ENCODE measurements at places on chromosomes 6 and 20. TPM values are rescaled to one million over a fixed set of nuclear protein-coding genes. Genes with fewer than 3 reads are reported as not detected.
A peak's percentile ranks its signal among the peaks of the same experiment; 100 is the strongest.

- no peaks in the 10 kb centered on the region for H3K27me3 ChIP-seq
- H3K4me3 ChIP-seq = no peak overlapping the region
Observed at GRCh38 chr6:170122651-170123050, 168.2 kb downstream of the DLL1 start.

DNA sequence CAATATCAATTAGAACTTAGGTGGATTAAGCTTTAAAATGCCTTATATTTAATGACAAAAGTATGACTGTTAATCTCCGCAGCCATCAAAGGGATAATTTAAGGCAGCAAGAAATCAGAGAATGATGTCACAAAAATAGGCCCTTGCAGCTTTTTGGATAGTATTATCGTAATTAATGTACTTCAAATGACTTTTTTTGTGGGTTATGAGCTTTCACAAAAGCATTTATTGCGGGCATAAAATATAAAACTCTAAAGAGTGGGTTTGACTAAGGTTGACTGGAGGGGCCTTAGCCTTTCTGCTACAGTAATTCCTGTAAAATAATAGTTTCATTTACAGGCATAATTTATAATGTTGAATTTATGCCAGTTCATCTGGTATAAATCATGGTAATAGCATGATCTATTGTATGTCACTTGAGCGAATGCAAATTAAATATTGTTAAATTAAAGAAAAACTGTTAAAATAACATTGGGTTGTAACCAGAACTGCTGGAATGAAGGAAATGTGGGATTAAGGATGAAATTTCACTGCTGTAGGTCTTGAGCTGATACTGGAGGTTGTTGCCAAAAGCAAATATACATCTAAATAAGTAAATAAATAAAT, 78.5 kb upstream of the ZFP64 start:
- no peaks in the 10 kb centered on the region for H3K27me3 ChIP-seq
- DNase-seq = no peak
- H3K4me1 ChIP-seq = no peaks in the 10 kb centered on the region
- H3K4me3 ChIP-seq = no peak overlapping the region
- H3K27ac ChIP-seq = no peak overlapping the region
- no peaks in the 10 kb centered on the region for H3K36me3 ChIP-seq

Gene OLIG3
- not detected for polyA plus RNA-seq

DNA sequence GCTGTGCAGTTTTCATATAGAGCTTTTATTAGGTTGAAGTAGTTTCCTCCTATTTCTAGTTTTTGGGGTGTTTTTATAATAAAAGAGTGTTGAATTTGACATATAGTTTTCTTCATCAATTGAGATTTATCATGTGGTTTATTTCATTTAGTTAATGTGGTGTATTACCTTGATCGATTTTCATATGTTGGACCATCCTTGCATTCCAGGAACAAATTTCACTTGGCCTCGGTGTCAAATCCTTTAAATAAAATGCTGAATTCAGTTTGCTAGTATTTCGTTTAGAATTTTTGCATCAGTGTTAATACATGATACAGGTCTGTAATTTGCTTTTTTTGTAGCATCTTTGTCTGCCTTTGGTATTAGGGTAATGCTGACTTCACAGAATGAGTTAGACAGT, 6.0 kb downstream of the DYNLT2 start:
- no peak for DNase-seq
- H3K4me1 ChIP-seq = peaks cover 4% of the 10 kb centered on the region
- H3K27me3 ChIP-seq = no peaks in the 10 kb centered on the region
- H3K4me3 ChIP-seq = no peak overlapping the region

- H3K27me3 ChIP-seq = no peaks in the 10 kb centered on the region
- H3K4me3 ChIP-seq = no peak overlapping the region
- H3K36me3 ChIP-seq = peaks cover 3% of the 10 kb centered on the region
- no peak for DNase-seq
- no peaks in the 10 kb centered on the region for H3K4me1 ChIP-seq
Observed at GRCh38 chr6:408599-409102, 17.1 kb downstream of the IRF4 start.

- DNase-seq = no peak
- no peak overlapping the region for H3K4me3 ChIP-seq
- H3K27me3 ChIP-seq = no peaks in the 10 kb centered on the region
- H3K36me3 ChIP-seq = no peaks in the 10 kb centered on the region
- H3K4me1 ChIP-seq = no peaks in the 10 kb centered on the region
Observed at GRCh38 chr6:31070711-31071197, 41.6 kb downstream of the C6orf15 start.

GRCh38 chr6:5763871-5764270, 242.9 kb downstream of the NRN1 start:
- no peak for DNase-seq
- no peaks in the 10 kb centered on the region for H3K27me3 ChIP-seq
- H3K36me3 ChIP-seq = no peaks in the 10 kb centered on the region
- no peak overlapping the region for H3K4me3 ChIP-seq

GRCh38 chr6:69816026-69816425, 19.2 kb upstream of the LMBRD1 start:
- peak overlapping the region; percentile 60 for H3K27ac ChIP-seq
- no peaks in the 10 kb centered on the region for H3K27me3 ChIP-seq
- peaks cover 26% of the 10 kb centered on the region for H3K4me1 ChIP-seq

Gene TCF15
- polyA plus RNA-seq = not detected

GRCh38 chr6:95544517-95545225, 32.7 kb upstream of the MANEA start:
- no peak overlapping the region for H3K27ac ChIP-seq
- H3K27me3 ChIP-seq = no peaks in the 10 kb centered on the region
- no peaks in the 10 kb centered on the region for H3K4me1 ChIP-seq
- H3K4me3 ChIP-seq = no peak overlapping the region
- DNase-seq = no peak

DNA sequence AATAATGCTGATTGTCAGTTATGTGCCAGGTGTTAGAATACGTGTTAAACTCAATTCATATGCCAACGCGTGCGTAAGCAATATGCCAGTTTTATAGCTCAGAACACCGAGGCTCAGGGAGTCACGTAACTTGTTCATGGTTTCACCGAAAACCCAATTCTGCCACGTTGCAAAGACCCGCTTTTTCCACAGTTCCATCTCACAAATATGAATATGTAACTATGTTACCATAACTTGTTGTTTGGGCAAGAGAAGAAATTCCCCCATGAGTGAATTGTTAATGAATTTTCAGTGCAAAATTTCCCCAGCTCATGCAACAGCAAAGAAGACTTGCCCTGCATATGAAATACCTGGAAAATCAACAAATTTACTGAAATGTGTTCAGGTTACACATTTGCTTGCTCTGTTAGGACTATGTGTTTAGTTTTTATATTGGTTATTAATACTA, 30.1 kb downstream of the SF3B5 start:
- H3K4me1 ChIP-seq = no peaks in the 10 kb centered on the region
- no peaks in the 10 kb centered on the region for H3K27me3 ChIP-seq
- peak overlapping the region; percentile 56 for H3K4me3 ChIP-seq
- peak; percentile 1 for DNase-seq
- H3K27ac ChIP-seq = no peak overlapping the region

GRCh38 chr6:108888745-108889144, 40.5 kb downstream of the ARMC2 start:
- no peaks in the 10 kb centered on the region for H3K4me1 ChIP-seq
- H3K4me3 ChIP-seq = no peak overlapping the region
- no peak overlapping the region for H3K27ac ChIP-seq
- no peaks in the 10 kb centered on the region for H3K27me3 ChIP-seq
- DNase-seq = no peak
